ENCODE measurements at places on chromosomes 4 and X. TPM values are rescaled to one million over a fixed set of nuclear protein-coding genes. Genes with fewer than 3 reads are reported as not detected.

DNA sequence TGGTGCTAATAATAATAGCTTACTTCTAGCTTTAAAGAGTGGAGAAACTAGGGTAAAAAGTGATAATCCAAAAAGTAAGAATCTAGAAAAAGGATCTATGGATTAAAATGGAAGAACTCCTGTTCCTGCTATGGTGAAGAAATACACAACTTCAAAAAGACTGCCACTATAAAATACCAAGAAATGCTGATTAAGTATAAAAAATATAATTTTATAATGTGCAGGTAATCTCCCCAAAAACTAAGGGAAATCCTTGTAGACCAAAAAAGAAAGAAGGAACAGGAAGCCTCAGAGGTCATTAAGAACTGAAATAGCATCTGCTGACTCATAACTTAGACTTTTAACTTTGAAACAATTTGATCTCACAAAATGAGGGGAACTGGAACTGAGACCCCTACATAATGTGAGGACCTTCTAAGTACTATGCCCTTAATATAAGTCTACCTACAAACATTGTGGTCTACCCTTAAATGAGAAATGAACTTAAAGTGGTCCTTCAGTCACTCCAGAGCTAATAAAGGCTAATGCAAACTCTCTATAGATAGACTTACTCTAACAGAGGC lies 50.6 kb upstream of the SRPX start:
- DNase-seq = no peak

DNA sequence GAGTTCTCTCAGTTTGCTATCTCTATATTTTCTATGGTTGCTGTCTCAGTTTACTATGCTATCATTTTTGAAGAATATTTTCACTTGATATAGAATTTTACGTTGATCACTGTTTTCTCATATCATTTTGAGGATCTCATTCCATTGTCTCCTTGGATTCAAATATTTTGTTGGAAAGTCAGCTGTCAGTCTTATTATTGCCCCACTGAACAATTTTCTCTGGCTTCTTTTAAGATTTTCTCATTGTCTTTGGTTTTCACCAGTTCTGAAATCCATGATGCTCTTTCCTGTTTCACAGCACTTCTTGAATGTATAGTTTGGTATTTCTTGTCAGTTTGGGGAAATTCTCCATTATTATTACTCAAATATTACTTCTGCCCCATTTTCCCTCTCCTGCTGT lies 81.1 kb downstream of the ENPP6 start:
- no peak for DNase-seq

DNA sequence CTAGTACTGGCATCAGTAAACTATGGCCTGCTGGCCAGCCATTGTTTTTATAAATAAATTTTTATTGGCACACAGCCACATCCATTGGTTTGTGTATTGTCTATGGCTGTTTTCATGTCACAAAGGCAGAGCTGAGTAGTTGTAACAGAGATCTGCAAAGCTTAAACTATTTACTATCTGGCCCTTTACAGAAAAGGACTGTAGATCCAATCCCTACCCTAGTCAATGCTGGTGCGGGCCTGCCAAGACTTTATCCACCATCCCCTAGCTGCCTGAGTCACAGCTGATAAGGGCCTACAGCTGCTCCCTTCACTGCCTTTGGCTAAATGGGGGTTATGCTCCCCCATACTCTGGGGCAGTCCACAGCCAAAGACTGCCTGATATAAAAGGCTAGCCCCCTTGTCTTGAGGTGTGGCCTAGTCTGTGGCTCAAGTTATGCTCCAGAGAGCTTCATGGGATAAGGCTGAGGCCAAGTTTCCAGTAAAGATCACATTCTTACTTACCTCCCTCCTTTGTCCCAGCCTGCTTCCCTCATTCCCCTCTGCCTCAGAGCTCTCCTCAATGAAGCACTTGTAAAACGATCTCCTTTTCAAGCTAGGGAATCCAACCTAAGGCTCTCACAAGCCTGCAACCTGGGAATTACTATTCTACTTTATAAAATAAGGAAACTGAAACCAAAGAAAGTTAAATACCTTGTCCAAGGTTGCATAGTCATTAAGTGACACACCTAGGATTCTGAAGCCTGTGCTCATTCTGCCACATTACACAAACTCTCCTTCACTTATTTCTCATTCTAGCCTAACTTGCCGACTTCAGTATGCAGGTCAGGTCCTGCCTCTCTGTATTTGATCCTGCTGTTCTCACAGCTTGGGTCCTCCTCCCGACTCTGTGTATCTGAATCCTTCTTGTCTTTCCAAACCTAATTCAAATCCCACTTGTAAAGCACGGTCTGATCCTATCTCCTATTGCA lies 20.7 kb downstream of the ACE2 start:
- DNase-seq = peak; percentile 45

- DNase-seq = peak; percentile 69
These were observed 105.6 kb downstream of the CNKSR2 start for GRCh38 chrX:21479695-21480270.

DNA sequence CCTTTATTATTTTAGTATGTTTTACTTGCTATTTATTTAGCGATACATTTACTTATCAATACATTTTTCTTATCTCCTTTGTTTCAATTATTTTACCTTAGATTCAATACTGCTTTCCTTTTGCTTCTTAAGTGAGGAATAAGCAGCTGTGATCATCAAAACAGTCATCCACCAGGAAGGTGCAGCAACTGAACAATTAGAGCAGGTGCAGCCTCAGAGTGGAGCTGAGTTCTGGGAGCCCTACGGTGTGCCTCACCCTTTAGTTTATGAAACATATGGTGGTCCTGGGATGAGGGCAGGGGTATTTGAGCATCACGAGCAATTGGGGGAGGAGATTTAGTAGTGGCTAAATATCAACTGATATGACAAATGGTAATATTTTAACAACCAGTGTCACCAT lies 111.0 kb downstream of the FRYL start:
- no peak for DNase-seq

GRCh38 chrX:148159796-148160195 lies 178.7 kb downstream of the FMR1NB start:
- no peak for DNase-seq

DNA sequence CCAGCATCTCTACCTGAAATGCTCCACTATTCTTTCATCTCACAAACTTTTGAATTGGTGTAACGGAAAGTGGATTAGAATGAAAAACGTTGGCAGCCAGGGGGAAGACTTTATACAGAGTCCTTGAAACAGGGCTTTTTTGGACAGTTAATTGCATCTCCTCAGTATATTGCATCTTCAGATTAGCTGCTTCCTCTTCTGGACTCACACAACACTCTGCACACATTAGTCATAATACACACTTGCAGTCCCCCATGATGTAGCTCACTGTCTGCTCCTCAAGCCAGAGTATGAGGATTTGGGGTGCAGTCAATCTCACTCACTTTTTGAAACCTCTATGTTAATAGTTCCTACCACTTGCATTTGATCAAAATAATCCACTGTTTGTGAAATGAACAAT lies 101.0 kb downstream of the ADGRA3 start:
- DNase-seq = no peak

GRCh38 chr4:75696071-75696470 lies 22.9 kb upstream of the G3BP2 start:
- no peak for DNase-seq

- DNase-seq = no peak
These were observed 8.1 kb downstream of the CRMP1 start for GRCh38 chr4:5884796-5885195.

DNA sequence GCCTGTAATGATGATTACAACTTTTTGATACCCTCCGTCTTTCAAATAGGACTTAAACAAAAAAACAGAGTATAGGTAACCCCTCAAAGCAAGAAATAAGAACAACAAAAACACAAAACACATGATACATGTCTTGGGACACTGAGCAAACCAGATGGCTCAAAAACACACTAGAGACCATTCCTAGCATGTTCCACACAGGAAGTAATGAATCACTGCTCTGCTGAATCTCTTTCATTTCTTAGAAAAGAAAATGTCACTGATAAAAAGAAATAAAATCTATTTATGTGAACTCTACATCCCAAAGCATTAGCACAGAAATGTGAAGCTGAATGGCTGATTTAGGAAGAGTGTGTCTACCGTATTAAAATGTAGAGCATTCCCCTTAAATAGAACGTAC lies 134.5 kb upstream of the IL15 start:
- peak; percentile 29 for DNase-seq

DNA sequence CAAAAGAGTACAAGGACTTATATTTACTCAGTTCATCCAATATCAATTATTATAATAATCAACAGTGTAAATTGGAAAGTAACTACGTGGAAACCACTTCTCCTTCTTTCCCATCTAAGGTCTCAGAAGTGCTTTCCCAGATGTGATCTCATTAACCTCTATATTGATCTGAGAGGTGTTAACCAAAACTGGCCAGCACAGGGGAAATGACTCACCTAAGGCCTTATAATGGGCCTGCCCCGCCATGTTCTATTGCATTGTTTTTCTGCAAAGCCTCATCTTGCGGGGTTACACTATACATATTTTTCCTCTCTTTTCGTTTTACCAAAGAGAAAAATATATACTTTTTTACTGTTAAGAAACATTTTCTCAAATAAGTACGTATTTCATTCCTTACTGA lies 20.5 kb downstream of the RAB40A start:
- DNase-seq = no peak

GRCh38 chr4:6468376-6468775 lies 4.0 kb downstream of the PPP2R2C start:
- DNase-seq = no peak

DNA sequence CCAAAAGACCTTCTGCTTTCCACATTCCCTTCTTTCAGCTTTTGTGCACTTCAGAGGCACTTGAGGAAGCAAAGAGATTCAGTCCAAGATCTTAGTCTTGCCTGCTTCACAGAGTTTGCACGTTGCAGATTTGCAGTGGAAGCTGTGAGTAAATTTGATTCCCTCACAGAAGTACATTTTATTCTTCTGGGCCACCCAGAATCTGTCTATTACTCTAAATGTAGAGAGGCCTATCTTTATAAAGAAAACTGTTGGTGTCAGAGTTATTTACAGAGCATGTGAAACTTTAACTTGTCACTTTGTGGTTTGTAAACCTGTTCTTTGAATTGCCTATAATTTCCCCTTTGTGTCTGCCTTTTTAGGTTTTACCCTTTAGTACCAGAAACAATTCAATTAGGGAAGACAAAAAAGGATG lies 15.5 kb downstream of the SPRY1 start:
- no peak for DNase-seq

GRCh38 chrX:48493890-48494364 lies 14.9 kb upstream of the PORCN start:
- DNase-seq = peak; percentile 30

The SGMS2 gene
- 32.2 TPM for polyA plus RNA-seq

The ARHGEF6 gene
- 11.3 TPM for polyA plus RNA-seq

The TMA16 gene
- 15.7 TPM for polyA plus RNA-seq

The SPANXA2 gene
- not detected for polyA plus RNA-seq

The FRMD7 gene
- not detected for polyA plus RNA-seq

The BEX4 gene
- polyA plus RNA-seq = 66.6 TPM

The FRG1 gene
- 59.7 TPM for polyA plus RNA-seq

The SLC49A3 gene
- polyA plus RNA-seq = 20.2 TPM

The CXorf51B gene
- not detected for polyA plus RNA-seq

The PLK4 gene
- polyA plus RNA-seq = 1.2 TPM

The SLC10A6 gene
- 0.14 TPM for polyA plus RNA-seq

The CFAP47 gene
- 0.68 TPM for polyA plus RNA-seq
